ENCODE measurements at places on chromosomes 12 and 14.

GRCh38 chr12:105198961-105199360 is 37.0 kb downstream of the APPL2 start:
- no peak for DNase-seq

DNA sequence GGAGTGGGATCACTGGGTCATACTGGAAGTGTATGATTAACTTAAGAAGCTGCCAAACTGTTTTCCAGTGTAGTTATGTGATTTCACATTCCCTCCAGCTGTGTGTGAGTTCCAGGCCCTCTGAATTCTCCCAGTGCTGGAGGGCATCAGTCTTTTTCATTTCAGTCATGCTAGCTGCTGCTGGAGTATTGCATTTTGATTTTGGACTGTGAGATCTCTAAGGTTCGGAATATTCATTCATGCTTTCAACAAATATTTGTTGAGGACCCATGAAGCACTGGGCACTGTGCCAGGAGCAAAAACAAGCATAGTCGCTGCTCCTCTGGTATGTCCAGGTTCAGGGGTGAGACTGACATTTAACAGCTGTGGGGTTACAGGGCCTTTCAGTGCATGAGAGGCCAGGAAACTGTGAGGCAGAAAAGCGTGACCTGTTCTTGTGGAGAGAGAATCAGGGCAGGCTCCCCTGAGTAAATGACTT is 133.2 kb downstream of the SCARB1 start:
- DNase-seq = no peak

GRCh38 chr12:105476616-105477015 is 146.1 kb downstream of the C12orf75 start:
- DNase-seq = no peak

- DNase-seq = no peak
Measured at GRCh38 chr12:70644861-70645260, 7.6 kb upstream of the PTPRB start.

DNA sequence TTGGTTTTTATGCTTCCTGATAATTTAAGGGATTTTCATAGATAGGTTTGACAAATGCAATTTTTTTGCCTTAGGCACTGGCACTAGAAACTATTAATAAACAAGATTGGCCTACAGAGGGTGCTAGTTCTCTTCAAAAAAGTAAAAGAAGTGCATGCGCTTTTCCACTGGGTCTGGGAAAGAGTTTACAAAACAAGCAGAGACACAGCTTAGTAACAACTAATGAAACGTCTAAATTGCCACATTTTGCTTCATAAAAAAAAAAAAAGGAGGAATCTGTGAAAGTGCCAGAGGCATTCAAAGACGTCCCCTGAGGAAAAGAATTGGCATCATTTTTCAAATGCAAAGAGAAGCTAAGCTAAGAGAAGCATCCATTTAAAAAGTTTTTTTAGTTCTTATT is 58.3 kb upstream of the EEA1 start:
- peak; percentile 18 for DNase-seq

DNA sequence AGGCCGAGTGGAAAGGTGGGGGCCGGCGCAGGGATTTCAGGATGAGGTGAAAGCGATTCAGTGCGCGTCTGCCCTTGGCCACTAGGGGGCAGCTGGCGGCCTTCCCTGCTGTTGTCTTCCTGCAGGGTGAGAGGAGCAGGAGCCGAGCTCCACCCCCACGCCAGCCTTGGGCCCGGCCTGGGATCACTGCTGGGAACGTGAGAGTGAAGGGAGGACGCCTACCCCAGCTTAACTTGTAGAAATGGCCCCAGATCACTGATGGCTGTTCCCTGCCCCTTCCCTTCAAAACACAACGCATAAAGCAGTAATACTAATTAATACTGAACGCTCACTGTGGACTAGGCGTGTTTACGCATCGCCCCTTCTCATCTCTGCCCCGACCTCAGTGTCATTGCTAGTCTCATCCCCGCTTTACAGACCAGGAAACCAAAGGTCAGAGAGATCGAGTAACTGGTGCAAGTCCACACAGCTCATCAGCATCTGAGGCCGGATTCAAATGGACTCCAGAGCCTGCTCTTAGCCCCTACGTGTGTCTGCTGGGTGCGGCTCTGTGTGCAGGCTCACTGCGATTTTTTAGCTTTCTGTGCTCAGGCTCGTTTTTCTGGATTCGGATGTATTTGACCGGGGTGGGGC is 24.3 kb downstream of the MVK start:
- DNase-seq = peak; percentile 93

- no peak for DNase-seq
Measured at GRCh38 chr14:104209985-104210816, 71.8 kb downstream of the KIF26A start.

- no peak for DNase-seq
Measured at GRCh38 chr14:100611811-100612480, 24.7 kb upstream of the BEGAIN start.

GRCh38 chr12:103929784-103930033 is 501 bp upstream of the HSP90B1 start:
- DNase-seq = no peak

DNA sequence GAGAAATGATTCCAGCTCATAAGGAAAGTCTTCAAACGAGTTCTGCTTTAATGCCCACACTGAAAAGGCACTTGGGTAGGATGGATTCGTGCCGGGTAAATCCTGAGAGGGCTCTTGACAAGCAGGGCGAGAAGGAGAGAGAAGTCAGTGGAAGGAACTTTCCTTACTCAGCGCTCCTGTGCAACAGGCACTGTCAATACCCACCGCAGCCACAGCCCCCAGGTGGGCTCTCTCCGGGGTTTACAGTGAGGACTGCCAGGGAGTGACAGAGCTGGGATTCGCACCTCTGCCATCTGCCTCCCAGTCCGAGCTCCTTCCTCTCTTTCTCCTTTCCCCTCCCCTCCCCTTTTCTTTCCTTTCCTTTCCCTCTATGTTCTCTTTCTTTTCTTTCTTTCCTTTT is 118.7 kb downstream of the BEGAIN start:
- no peak for DNase-seq

DNA sequence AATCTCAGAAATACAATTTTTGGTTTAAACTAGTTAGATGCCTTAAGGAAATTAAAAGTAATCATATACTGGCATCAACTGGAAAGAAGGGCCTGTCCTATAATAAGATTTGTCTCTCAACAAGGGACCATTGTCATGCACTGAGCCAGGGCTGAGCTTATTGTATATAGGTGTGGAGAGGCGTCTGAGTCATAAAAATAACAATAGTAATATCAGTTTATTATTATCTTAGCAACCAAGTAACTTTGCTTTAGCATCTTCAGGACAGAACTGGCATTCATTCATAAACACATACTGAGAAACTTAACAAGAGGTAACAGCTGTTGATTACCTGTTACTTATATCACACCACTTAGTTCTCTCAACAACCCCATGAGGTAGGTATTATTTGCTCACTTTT is 7.1 kb downstream of the KRT75 start:
- DNase-seq = no peak

DNA sequence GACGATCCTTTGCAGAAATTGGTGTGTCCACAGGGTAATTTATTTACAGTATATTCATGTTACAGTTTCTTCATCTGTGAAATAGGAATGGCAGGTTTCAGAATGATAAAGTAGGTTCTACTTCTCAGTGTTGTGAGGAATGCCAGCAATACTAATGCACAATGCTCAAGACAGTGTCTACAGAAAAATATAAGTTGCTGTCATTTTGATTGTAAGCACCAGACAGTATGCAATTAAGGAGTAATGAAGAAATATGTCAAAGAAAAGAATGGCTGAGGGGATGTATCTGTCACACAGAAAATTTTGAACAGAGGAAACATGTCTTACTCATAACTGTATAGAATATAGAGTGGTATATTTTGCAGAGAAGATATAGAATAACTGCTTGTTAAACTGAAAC is 525.4 kb downstream of the GALC start:
- no peak for DNase-seq

DNA sequence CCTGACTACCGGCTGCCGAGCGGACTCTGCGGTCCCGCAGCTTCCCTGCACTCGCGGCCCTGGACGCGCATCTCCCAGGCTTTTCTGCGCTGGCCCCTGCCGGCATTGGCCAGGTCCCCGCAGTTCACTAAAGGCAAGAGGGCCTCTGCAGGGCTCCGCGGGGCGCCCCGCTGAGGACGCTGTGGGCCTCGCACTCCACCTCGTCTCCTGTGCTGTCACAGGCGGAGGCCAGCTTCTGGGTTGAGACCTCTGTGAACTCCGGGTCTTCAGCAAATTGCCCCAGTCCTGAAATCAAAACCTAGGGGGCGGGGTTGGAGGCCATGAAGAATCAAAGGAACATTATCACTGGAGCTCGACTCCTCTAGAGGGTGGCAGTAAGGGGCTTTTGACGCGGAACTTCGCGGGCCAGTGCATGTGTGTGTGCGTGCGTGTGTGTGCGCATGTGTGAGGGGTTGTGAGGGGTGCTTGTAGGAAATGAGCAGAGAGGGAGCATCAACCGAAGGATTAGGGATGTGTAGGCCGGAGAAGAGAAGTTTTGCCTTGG is 68.5 kb upstream of the CAPRIN2 start:
- DNase-seq = peak; percentile 68

All from nephron progenitor cell (in vitro differentiated cells).